ENCODE measurements at places on chromosomes 5 and 9.

DNA sequence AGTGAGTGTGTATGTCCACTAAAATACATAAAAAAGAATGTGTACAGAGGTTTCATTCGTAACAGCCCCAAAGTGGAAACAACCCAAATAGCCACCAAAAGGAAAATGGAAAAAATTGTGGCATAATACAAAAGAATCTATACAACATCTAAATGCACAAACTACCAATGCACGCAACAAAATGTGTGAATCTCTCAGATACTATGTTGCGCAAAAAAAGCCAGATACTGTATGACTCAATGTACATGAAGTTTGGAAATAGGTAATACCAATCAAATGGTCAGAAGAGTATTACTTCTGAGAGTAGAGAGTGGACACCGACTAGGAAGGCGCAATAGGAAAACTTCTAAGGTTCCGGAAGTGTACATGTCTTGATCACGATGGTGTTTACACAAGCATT, 2.4 kb downstream of the XPA start:
- DNase-seq, result no peak

DNA sequence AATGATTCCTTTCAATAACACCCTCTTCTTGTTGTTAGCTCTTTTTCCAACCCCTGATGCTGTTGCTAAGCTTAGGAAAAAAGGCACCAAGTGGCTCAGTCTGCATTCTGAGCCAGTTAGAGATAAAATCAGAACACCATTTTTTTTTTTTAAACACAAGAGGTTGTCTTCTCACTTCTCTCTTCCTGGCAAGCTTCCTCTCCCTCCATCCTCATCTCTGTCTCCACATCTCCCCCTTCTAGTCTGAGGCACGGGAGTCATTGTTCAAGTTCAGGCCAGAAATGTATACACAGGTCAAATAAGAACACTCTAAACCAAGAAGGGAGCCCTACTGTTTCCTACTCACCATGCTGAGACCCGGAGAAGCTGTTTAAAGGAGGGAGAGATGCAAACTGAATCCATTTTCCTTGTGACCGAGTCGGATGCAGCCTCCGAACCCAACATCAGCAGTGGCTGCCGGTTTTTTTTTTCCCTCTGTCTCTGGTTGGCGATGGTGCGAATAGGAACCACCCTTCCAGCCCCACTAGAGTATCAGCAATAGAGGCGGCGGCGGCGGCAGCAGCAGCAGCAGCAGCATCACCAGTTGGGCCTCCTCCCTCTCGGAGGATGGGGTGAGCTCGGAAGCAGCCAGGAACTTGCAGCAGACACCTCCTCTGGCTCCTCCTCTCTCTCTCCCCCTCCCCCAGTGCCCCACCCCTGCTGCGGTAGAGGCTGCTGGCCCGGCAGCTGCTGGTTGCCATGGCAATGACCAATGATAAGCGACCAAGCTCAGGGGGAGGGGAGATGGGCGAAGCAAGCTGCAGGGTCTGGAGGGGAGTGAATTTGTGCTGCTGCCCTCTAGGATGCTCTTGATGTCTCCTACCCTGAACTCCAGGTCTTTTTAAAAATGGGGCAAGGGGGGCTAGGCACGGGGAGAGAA, at the start of gene JAKMIP2:
Gene JAKMIP2, minus strand, starts transcription at position 619 of the 919 bp plus-strand sequence. CDS start 110,922 bp downstream, outside the sequence.
- DNase-seq, result peak; percentile 56

DNA sequence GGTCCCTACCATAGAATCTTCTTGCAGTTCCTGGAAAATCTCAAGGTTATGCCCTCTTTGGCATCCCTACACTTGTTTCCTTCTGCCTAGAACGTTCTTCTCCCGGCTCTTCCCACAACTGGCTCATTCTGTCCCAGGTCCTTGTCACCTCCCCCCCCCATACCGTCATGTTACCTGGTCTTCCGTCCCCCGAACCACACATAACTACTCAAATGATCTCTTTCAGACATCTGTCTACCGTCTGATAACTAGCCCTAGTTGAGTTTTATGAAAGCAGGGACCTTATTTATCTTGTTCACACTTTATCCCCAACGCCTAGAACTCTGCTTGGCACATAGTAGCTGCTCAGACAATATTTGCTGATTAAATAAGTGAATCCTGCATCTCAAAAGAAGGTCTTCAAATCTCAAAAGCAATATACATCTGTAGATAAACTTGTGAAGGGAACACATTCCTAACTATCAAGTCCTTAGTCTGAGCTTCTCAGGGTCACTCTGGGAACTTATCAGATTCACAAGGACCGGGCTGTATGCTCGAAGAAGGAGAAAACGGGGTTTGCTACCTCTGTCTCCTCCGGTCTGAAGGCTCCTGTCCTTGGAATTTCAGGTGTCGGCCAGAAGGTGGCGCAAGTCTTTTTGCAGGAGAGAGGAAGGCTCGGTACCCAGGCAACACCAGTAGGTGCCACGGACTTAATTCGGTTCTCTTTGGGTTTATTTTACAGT, 30.0 kb downstream of the LCP2 start:
- DNase-seq, result peak; percentile 62

- DNase-seq, result no peak
These were observed 178.3 kb downstream of the CWC27 start for GRCh38 chr5:64947031-64947430.

GRCh38 chr9:26685818-26686217, 206.8 kb downstream of the CAAP1 start:
- no peak for DNase-seq

- no peak for DNase-seq
These were observed 635.7 kb downstream of the RAB3C start for GRCh38 chr5:59218424-59219045.

DNA sequence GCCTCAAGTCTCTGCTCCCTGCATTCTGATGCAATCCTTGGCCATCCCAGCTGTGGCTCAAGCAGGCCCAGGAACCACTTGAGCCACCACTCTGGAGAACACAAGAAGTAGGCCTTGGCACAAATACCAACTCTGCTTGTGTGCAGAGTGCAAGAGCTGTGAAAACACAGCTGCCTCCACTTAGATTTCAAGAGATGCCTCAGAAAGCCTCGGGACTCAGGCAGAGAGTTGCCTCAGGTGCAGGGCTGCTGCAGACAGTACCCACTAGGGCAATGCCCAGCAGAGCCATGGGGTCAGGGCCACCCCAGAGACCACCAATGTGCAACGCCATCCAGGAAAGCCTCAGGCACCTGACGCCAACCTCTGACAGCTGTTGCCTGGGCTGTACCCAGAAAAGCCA, 82.4 kb downstream of the FREM1 start:
- DNase-seq, result no peak

DNA sequence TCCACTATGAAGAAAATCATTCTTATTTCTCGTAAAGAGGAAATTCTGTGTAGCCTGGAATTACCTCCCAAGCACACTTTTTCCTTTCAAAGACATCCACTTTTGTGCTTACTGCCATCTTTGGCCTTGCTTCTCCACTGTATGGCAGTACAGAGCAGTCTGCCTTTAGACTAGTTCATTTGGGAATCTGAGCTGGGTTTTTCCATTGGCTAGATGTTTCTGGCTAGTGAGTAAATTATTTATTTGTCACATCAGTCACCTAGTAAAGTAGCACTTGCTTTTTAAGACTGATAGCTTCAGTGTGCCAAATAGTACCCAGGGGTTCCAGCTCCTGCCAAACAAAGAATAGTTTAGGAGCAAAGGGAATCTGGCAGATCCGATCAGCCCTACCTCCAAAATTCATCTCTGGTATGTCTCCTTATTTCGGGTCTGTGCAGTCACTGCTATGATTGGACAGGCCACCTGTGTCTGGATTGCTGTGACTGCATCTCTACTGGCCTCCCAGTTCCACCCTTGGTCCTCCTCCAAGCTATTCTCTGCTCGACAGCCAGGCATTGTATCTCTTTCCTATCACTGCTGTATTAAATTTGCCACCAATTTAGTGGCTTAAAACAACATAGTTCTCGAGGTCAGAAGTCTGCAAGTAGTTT, 97.6 kb downstream of the NUDT12 start:
- DNase-seq, result no peak

DNA sequence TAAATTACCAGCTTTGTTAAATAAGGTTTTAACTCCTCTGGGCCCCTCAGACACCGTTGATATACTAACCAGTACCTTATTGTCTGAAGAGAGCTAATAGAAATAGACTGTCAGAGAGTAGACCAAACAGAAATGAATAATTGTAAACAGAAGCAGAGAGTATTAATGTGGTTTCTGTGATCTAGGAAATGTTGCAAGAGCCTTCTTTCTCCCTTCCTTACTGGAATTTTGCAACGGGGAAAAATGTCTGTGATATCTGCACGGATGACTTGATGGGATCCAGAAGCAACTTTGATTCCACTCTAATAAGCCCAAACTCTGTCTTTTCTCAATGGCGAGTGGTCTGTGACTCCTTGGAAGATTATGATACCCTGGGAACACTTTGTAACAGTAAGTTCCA, 5.1 kb downstream of the TYRP1 start:
- no peak for DNase-seq

DNA sequence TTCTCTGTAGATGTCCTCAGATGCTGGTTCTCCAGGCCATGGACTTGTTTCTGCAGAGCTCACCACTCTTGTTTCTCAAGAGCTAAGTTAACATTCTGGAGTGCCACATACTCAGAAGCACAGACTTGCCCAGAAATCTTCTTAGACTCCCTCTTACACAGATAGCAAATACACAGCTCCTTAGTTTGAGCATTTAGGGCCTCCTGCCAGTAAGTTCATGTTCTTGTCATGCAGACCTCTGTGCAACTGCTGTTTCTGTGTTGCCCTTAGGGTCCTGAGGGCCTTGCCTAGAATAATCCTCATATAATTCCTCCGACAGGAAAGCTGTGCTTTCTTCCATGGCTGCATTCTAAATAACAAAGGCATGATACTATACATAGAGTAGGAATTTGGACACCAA, 1.3 kb upstream of the PTPDC1 start:
- no peak for DNase-seq

DNA sequence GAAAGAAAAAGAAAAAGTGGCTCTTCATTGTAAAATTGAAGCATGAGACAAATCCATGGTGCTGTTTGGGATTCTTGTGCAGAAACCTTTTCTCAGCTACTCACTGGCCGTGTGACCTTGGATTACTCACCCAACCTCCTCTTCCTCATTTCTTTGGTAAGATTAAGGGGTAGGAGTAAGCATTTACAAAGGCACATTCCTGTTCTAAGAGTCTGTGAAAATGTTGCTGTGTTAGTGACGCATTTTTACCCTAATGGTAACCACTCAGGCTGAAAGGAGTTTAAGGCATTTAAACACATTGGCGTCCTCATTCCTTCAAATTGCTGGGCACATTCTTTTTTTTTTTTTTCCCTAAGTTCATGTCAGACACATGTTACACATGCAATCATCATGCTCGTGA, 4.3 kb downstream of the RAI14 start:
- DNase-seq, result no peak

- DNase-seq, result no peak
These were observed 104.5 kb upstream of the CHD1 start for GRCh38 chr5:99033014-99033900.

Measured in stimulated activated CD4-positive, alpha-beta T cell treated with anti-CD3 and anti-CD28 coated beads, TNF-alpha, amount 100 ng/mL, for 1 hour (primary cell).